ENCODE measurements at places on chromosomes 2 and 18.

- DNase-seq: no peak
Measured at GRCh38 chr18:42305869-42306593, 351.0 kb downstream of the PIK3C3 start.

- DNase-seq: no peak
Measured at GRCh38 chr2:143710196-143710595, 581.0 kb downstream of the ARHGAP15 start.

DNA sequence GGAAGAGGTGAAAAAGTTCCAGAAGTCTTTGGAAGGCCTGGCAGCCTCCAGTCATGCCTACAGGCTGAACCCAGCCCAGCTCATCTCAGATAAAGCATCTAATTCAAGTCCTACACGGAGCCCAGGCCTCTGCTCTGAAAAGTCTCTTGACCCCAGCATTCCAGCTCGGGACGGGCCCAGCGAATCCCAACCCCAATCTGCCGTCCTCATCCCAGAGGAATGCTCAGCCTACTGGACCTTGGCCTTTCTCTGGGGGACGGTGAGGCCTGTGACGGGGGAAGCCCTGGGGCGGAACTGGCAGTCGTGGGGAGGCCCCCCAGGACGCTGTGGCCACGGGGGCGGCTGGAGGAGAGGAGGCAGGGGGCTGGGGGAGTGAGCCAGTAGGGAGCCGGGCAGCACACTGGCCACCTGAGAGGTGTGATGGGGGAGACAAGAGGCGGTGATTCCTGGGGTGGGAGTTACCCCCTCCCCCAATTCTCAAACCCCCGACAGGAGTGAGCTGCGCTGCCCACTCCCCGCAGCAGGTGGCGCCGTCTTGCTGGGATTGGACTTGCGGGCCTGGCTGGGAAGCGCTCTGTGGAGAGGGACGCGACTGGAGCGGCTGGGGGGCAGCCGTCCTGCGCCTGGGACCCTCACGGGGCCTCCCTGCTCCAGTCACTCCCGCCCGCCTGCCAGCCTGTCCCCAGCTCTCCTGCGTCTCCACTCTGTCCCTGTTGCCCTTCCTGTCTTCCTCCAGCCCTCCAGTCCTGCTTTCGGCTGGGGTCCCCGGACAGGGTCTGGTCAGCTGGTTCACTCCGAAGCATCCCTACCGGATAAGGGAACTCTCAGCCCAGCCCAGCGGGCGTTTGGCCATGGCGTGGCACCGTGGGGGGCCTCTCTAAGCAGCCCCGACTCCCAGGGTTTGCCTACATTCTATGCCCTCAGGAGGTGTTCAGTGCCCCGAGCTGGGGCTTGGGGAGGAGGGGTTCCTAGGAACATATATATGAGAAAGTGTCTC lies 182.6 kb upstream of the HAAO start:
- no peak for DNase-seq

DNA sequence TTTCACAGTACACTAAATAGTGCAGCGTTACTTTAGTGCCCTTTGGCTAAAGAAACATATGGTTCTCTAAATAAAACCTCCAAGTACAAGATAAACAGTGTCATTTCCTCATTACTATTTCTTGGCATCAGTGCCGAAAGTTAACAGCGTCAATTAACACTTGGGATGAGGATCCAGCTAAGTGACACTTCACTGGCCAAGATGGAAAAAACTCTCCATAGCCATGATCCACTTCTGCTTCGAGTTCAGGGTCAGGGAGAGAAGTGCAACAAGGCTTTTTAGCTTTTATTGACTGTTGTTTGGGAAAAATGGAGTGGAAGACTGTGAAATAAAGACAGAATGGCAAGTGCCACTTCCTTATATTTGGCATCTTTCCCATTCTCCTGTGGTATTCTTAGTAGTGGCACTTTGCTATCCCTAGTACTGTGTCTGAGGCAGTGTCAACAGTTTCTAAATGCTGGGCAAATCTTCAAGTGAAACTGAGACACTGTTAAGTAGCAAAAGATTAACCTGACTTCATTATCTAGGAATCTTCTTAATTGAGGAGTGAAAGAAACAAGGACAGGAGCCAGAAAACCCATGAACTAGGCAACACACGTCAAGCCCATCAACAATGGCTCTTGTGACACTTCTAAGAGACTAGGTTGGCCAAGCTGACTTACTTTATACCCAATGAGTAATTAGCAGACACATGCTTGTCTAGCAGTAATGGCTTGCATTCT lies 222.5 kb upstream of the SESTD1 start:
- no peak for DNase-seq

- DNase-seq: no peak
Measured at GRCh38 chr2:164703915-164704706, 82.8 kb upstream of the GRB14 start.

DNA sequence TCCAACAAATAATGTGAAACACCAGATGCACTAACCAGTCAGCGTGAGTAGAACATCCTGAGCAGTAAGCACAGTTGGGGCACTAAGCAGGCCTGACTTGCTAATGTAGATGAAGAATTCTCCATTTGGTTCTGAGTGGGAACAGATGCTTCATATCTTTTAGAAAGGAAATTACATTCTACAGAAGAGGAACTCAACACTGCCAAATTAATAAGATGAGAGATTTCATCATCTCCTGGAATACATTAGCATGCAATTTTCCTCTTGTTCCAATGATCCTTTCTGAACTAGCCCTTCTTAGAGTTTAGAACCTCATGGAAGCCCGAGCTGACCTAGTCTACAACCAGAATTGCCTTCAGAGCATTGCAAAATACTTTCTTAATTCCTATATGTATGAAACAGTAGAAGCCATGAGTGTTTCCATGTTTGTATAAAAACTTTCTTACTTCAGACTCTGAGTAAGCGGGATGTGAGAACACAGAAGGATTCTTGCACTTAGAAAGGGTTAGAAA lies 34.8 kb downstream of the COL5A2 start:
- DNase-seq: no peak

GRCh38 chr2:236555481-236555880 lies 14.1 kb upstream of the ACKR3 start:
- no peak for DNase-seq

DNA sequence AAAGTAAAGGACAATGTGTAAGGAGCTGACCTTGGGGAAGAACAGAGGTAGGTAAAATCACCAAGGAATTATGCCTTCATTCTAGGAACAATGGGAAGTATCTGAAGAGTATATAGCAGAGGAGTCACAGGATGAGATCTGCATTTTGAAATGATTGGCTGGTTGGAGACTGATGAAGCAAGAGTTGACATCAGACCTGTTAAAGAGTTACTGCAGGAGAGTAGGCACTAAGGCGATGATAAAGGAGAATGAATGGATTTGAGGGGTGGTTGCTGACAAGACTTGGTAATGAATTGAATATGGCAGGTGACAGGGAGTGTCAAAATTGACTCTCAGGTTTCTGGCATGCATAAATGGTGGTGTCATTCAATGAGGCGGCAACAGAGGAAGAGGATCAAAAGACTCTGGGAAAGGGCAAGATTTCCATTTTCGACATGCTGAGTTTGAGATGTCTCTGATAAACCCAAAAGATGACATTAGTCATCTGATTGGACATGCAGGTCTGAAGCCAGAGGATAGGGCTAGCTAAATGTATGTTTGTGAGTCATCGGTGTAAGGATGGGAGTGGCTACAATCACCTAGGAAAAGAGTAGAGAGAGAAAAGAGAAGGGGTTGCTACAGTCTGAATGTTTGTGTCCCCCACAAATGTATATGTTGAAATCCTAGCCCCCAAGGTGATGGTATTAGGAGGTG lies 236.5 kb downstream of the DYM start:
- no peak for DNase-seq

GRCh38 chr2:178008636-178009289 lies 63.8 kb downstream of the PDE11A start:
- DNase-seq: no peak

DNA sequence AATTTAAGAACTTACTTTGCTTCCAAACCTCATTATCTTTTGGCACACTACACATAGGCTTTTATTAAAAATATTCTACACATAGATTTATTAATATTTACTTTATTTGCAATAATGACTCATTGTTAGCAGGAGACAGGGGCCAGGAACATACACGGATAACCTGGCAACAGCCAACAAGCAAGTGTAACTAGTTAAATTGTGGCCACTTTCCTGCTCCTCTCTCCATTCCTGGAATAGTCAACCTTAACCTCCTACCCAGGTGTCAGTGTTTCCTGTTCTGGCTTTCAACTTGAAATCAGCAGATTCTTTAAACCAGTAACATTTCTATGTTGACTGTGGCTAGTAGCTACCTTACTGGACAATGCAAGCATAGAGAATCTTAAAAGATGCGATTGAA lies 26.5 kb downstream of the ACVR1 start:
- DNase-seq: no peak

DNA sequence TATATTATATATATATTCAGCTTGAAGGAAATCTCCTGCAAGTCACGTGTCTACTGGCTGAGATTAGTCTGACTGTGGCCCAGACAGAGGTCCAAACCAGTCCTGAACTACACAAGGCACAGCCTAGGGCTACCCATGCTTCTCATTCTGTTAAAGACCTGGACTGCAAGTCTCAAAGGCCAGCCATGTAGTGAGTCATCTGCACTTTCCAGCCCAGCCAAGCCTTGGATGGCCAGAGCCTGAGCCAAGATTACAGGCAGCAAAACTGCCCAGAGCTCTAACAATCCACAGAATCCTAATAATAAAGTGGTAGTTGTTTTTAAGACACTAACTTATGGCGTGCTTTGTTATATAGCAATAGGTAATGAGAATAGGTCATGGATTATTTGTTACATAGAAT lies 259.6 kb downstream of the SS18 start:
- no peak for DNase-seq

GRCh38 chr2:122737429-122738077 lies 982.1 kb downstream of the TSN start:
- DNase-seq: no peak

DNA sequence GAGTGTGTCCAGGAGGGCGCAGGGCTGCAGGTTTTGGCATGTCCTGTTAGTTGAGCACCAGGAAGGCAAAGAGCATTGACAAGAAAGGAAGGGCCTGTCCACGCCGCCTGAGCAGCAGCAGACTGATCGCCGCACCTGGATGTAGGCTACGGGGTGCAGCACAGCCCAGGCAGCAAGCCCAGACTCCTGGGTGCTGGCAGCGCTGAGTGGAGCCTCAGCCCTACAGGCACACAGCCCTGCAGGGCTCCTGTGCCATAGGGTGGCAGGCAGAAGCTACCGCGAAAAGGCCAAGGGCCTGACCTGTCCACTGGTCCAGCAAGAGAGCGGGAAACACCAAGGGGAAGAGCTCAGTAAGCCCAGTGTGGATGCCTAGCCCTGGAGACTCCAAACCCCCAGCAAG lies 198.0 kb downstream of the HDAC4 start:
- DNase-seq: no peak

DNA sequence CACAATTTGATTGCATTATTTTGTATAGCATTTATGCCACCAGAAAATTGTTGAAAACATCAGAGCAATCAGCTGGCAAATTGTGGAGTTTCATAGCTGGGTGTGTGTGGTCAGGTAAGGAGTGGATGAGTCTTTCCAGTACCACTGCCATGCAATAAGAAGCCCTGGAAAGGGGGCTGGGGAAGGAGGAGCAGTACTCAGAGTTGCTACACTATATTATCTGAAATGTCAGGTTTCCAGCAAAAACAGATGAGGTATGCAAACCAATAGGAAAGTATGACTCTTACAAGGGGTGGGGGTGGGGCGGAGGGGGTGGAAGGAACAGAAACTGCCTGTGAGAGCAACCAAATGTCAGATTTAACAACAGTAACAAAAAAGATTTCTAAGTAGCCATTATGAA lies 112.2 kb downstream of the SOS1 start:
- no peak for DNase-seq
